ENCODE measurements at places on chromosomes 6 and 20.

- peak; percentile 50 for DNase-seq
- no peak overlapping the region for H3K4me3 ChIP-seq
- H3K27ac ChIP-seq = no peak overlapping the region
- peaks cover 25% of the 10 kb centered on the region for H3K4me1 ChIP-seq
- H3K27me3 ChIP-seq = no peaks in the 10 kb centered on the region
Measured at GRCh38 chr20:25318471-25319240, 70.8 kb downstream of the PYGB start.

GRCh38 chr20:22387452-22387851 is 196.9 kb downstream of the FOXA2 start:
- no peak for DNase-seq
- H3K27me3 ChIP-seq = no peaks in the 10 kb centered on the region
- H3K36me3 ChIP-seq = no peaks in the 10 kb centered on the region

DNA sequence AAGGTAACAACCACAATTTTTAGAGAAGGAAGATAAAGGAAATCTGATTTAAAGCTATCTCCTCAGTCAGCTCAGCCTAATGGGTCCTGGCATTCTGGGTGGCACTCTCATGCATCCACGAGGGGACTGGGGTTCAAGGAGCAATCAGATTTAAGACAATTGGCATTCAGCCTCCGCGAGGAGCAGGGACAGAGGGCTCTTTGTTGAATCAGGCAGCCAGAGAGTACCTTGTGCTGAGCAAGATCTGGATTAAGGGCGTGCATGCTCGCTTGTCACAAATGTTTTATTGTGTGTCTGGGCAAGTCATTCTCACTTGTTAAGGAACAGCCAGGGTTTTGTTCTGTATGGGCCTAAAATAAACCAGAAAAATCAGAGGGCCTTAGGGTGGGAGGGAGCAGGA is 475.3 kb upstream of the NRSN1 start:
- no peak overlapping the region for H3K4me3 ChIP-seq
- no peak for DNase-seq
- no peaks in the 10 kb centered on the region for H3K4me1 ChIP-seq
- no peaks in the 10 kb centered on the region for H3K27me3 ChIP-seq

DNA sequence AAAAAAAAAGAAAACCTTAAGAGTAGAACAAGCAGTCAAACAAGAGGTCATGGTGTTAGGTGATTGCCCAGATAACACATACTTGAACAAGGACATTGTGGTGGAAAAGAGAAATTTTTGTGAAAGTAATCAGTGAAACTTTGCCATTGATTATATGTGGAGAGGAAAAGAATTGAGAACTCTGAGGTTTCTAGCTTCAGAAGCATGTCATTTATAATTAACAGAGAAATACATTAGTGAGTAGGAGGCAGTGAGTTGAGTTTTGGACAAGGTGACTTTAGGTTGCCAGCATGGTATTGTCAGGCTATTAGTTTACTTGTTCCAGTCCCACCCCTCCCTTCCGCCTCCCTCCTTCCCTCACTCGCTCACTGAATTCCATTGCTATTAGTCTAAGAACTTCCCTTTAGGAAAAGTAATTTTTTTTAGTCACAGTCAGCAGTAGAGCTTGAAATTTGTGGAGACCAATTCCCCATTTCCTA is 17.2 kb downstream of the TAB2 start:
- no peak for DNase-seq
- H3K27ac ChIP-seq = peak overlapping the region; percentile 62
- peaks cover 80% of the 10 kb centered on the region for H3K4me1 ChIP-seq
- H3K36me3 ChIP-seq = no peaks in the 10 kb centered on the region

DNA sequence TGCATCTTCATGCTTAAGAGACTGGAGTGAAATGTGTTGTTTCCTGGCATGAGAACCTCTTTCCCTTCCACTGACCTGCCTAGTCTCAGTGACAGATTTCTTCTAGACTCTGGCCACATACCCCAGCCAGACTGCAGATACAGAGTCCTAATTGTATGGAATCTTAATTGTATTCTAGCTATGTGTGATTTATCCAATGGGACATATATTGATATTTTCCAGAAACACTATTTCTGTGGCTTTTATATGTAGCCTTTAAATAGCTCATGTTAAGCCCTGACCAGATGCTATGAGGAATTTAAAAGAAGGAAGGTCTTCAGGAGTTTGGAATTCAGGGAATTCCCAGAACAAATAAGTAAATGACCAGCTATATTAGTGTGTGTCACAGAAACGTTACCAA is 99.0 kb downstream of the FIG4 start:
- no peaks in the 10 kb centered on the region for H3K27me3 ChIP-seq
- H3K36me3 ChIP-seq = peaks cover 8% of the 10 kb centered on the region
- H3K4me3 ChIP-seq = no peak overlapping the region
- DNase-seq = no peak
- H3K27ac ChIP-seq = no peak overlapping the region

GRCh38 chr20:14566505-14566904 is 229.1 kb upstream of the FLRT3 start:
- no peak overlapping the region for H3K27ac ChIP-seq
- no peak for DNase-seq
- H3K27me3 ChIP-seq = no peaks in the 10 kb centered on the region
- H3K36me3 ChIP-seq = no peaks in the 10 kb centered on the region

DNA sequence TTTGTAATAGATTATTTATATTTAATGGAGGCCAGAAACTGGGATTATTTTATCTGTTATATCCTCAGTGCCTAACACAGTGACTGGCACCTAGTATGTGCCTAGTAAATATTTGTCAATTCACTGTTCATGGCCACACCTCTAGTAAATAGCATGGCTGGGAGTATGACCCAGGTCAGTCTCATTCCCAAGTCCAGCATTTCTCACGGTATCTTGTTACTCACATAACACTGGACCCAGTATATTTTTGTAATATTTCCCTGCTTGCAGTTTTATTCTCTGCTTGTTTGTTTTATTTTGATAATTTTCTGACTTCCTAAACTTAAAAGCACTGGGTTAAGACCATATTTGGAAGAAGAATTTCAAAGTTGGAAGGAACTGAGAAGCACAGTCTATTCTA is 47.7 kb downstream of the CTNNBL1 start:
- DNase-seq = no peak
- H3K4me3 ChIP-seq = no peak overlapping the region
- no peaks in the 10 kb centered on the region for H3K27me3 ChIP-seq
- H3K36me3 ChIP-seq = peaks cover 33% of the 10 kb centered on the region
- H3K4me1 ChIP-seq = peaks cover 21% of the 10 kb centered on the region

DNA sequence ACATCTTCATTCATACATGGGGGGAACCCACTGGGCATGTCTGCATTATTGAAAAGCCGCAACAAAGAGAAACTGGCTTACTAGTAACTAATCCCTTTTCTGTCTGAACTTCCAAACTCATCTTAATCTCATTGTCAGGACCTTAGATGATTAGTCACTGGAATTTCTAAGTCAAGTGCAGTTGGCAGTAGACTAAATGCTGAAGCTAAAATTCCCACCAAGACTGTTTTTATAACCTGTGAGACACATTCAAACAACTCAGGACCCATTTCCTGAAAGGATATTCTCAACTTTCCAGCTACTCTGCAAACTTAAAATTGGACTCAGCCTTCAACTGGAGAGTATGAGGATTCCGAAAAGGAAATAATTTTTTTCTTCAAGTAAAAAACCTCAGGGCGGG is 94.8 kb upstream of the SCAF8 start:
- no peaks in the 10 kb centered on the region for H3K4me1 ChIP-seq
- H3K4me3 ChIP-seq = no peak overlapping the region
- H3K36me3 ChIP-seq = peaks cover 10% of the 10 kb centered on the region
- no peak for DNase-seq
- H3K27me3 ChIP-seq = peaks cover 19% of the 10 kb centered on the region
- H3K27ac ChIP-seq = no peak overlapping the region

GRCh38 chr20:61385296-61385695 is 133.2 kb downstream of the CDH4 start:
- no peak overlapping the region for H3K27ac ChIP-seq
- no peaks in the 10 kb centered on the region for H3K36me3 ChIP-seq
- no peaks in the 10 kb centered on the region for H3K4me1 ChIP-seq
- H3K27me3 ChIP-seq = peaks cover 6% of the 10 kb centered on the region
- DNase-seq = no peak

GRCh38 chr6:40302856-40303454 is 284.2 kb downstream of the LRFN2 start:
- no peak for DNase-seq
- no peaks in the 10 kb centered on the region for H3K36me3 ChIP-seq
- peaks cover 34% of the 10 kb centered on the region for H3K27me3 ChIP-seq
- H3K4me1 ChIP-seq = no peaks in the 10 kb centered on the region
- no peak overlapping the region for H3K27ac ChIP-seq

DNA sequence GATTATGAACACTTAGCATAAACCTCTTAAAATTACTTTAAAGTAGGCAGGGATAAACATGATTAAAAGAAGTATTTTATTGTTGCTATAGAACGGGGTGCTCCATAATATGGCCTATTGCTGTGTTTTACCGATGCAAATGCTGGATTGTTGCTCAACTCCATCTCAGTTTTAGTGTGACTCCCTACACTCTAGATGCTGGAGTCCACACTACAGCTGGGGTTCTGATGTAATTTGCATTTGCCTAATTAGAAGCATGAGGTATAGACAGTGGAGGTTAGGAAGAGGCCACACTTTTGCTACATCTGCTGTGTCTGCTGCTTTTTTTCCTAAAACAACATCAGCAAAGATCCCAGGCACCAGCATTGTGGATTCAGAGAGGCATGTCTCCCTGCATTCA is 6.7 kb upstream of the HMGN3 start:
- H3K27ac ChIP-seq = no peak overlapping the region
- H3K4me3 ChIP-seq = no peak overlapping the region

DNA sequence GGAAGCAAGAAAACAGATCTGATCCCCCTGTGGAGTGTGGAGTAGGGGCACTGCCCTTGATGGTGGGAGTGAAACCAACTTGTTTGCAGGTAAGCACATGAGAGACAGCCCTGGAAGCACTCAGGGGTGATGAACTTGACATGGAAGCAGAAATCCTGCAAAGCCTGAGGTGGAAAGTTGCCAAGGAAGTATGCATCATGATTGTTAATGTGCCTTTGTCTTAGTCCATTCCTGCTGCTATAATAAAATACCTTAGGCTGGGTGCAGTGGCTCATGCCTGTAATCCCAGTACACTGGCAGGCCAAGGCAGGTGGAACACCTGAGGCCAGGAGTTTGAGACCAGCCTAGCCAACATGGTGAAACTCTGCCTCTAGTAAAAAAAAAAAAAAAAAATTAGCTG is 40.2 kb upstream of the IFNGR1 start:
- H3K27ac ChIP-seq = no peak overlapping the region
- H3K27me3 ChIP-seq = no peaks in the 10 kb centered on the region
- H3K4me1 ChIP-seq = peaks cover 23% of the 10 kb centered on the region
- DNase-seq = no peak
